ENCODE measurements at places on chromosomes 2 and 18.

GRCh38 chr2:201040867-201041628, 30.4 kb downstream of the HYCC2 start:
- no peak for DNase-seq

DNA sequence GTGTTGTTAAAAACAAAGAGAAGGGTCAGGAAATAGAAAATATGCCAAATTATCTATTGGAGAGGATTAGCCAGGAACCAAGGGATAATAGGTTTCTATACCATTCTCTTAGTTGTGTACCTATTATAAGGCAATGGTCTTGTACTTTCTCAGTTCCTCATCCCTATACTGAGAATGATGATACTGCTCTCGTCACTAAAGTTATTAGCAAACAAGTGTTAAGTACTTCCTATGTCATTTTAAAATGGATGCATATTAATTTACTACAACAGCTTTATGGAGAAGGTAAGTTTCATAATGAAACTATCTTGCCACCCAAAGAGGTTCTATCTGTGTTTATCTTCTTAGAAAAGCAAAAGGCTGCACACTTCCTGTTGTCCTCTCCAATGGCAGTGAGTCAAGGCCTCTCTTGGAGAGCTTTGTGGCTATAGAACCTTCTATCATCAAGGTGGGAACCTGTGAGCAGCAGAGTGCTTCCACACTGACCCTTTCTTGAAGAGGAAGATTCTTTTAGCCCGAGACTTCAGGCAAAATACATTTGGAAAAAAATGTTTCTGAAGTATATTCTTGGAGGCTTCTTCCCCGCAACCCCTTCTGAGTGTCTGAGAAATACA, 460.7 kb upstream of the FANCL start:
- DNase-seq, result no peak

GRCh38 chr2:39470580-39470979, 33.5 kb upstream of the MAP4K3 start:
- DNase-seq, result no peak

DNA sequence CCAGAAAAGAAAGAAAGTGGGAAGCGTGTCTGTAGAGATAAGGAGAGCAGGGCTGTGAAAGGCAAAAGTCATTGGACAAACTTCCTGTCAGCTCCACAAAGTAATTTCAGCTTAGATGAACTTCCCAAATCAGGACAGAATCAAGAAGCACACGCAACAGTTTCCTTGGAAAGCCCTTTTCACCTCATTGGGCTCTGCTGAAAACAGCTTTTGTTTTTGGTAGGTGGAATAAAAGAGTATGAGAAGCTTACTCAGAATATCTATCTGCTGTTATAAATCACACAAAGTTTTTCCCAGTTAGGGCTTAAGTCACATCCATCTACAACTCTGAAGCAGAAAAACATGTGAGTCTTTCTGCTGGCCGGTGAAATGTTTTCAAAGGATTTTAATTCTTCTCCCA, 42.4 kb upstream of the EFEMP1 start:
- no peak for DNase-seq

GRCh38 chr18:24187049-24187448, 48.2 kb downstream of the CABYR start:
- no peak for DNase-seq

DNA sequence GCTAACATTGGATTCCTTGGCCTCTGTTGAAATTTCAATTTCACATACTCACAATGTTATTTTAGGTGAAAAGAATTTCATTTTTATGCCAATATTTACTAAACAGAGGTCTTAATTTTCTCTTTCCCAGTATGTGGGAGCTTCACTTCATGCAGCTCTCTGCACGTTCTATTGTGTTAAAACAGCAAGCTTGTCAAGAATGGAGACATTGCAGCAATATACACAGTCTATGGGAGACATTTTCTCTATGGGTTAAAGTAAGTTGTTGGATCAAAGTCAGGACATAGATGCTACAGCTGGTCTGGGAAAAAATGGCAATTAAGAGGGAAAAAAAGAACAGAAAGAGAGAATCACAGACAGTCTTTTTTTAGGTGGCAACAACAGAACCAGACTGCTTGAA, 70.4 kb upstream of the ARHGAP15 start:
- no peak for DNase-seq

DNA sequence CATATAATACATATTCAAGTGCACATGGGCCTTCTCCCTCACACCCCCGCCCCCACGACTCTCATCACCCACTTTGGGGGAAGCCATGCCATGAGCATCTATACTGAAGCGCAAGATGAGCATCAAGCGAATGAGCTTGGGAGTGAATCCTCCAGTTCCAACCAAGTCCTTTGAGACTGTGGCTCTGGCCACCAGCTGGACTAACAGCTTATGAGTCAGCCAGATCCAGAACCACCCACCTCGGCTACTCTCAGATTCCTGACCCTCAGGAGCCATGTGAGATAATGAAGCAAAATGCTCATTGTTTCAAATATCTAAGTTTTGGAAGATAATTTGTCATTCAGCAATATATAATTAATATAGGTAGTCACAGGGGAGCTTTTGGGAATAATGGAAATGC, 22.2 kb upstream of the IL1RL1 start:
- no peak for DNase-seq

GRCh38 chr2:196289000-196289399, 117.6 kb upstream of the STK17B start:
- no peak for DNase-seq

DNA sequence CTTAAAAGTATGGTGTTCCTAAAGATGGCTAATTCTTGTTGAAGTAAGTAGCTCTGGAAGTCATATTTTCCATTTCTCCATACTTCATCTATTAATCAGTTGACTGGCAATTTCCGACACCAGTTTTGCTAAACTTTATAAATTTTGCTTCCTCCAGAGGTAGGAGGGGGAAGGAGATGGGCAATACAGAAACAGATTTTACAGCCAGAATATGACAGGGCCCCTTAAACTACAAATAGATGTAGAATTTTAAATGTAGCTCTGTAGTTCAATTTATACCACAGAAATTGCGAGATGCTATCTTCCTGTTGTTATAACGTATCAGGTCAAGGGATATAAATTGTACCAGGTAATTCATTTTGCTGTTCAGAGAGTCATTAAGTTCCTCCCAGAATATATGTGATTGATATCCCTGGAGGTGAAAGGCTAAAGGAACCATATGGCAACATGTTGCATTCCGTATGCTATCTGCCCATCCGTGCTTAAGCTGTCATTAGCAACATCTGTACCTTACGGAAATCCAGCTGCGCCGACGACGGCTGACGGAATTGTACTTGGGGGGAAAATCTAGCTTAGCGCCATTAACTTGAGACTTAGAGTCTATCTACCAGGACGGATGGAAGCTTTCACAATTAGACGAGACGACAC, 8.4 kb upstream of the NR4A2 start:
- DNase-seq, result no peak

- DNase-seq, result no peak
Measured at GRCh38 chr18:50819027-50819727, 639 bp downstream of the MRO start.

DNA sequence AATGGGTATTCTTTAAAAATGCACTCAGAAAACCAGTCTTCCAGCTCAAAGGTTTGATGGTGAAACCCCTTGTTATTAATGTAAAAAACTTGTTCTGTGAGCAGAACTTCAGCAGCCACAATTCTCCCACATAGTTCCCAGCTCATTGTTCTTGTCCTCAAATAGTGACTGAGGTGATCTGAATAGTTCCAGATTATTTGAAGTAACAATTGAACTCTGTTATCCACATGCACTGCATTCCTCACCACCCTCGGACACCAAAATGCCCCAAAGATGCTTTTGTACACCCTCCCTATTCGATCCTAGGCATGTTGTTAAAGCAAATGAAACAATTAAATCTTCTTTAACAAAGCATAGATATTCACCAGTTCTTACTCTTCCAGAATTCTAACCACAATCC, 2186.8 kb upstream of the CELF4 start:
- DNase-seq, result no peak

DNA sequence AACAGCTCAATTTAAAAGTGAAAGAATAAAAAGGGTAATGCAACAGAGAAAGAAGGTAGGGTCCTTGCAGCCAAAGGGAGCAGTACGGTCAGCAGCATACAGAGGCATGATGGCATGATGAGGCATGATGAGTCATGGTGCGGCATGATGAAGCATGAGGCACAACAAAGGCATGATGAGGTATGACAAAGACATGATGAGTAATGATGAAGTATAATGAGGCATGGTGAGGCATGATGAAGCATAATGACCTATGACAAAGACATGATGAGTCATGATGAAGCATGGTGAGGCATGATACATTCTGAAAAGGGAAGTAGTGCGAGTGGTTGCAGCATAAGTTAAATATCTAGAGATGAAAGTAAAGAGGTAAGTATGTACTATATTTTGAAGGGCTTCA, 673.2 kb downstream of the TMEM182 start:
- no peak for DNase-seq

DNA sequence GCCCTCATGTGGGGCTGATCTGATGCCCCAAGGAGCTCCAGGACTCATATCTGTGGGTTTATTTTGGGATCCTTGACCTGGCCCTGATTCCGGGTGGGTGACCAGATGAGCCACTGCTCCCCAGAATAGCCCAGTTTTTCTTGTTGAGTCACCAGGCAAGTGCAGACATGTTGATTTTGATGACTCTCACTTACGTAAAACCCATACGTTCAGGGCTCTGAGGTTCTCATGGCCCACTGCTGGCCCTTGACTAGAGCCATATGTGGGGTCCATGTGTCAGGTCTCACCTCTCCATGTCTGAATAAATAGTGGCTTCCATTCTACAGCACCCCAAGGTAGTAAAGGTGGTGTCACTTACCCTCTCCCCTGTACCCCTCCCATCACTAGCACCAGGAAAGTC, 41.9 kb downstream of the CDC42EP3 start:
- DNase-seq, result no peak

DNA sequence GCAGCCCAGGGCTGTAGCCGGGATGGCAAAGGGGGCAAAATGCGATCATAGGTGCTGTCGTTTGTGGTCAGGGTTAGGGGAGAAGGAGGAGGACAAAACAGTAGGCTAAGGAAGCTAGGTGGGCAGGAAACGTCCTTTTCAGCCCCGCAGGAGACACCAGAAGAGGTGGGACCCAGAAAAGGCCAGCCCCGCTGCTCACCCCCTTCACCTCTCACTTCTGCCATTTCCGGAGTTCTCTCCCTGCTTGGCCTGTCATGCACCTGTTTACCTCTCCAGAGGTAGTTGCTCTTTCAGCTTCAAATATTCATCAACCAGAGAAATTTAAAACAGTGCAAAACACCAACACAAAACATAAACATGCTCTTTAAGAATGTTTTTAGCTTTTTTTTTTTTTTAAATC, 849 bp downstream of the AQP4 start:
- DNase-seq, result no peak

- DNase-seq, result no peak
Measured at GRCh38 chr2:68877079-68877772, 6.0 kb upstream of the BMP10 start.

- DNase-seq, result no peak
Measured at GRCh38 chr2:69499242-69499641, 62.0 kb upstream of the NFU1 start.

All from activated gamma-delta T cell treated with Interleukin-2 at 50 U/mL for 16 hours (primary cell).